Kidney epithelial cell (primary cell): ENCODE measurements at places on chromosomes 7 and 10.

DNA sequence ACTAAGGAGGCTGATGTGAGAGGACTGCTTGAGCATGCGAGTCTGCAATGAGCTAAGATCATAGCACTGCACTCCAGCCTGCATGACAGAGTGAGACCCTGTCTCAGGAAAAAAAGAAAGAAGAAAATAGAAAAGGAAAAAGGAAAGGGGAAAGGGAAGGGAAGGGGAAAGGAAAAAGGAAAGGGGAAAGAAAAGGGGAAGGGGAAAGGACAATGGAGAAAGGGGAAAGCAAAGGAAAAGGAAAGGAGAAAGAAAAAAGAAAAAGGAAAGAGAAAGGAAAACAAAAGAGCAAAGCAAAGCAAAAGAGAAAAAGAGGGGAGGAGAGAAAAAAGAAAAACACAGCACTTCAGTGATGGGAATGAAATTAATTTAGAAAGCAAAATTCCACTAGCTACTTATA lies 179.3 kb downstream of the SRPK2 start:
- DNase-seq: no peak

DNA sequence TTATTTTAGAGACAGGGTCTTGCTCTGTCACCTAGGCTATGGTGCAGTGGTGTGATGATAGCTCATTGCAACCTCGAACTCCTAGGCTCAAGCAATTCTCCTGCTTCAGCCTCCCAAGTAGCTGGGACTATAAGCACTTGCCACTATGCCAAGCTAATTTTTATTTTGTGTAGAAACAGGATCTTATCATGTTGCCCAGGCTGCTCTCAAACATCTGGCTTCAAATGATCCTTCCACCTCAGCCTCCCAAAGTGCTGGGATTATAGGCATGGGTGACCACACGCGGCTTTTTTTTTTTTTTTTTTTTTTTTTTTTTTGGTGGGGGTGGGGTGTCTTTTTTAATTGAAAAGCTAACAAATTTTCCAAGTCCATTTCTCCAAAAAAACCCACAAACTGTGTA lies 18.4 kb downstream of the HPS6 start:
- DNase-seq: no peak

DNA sequence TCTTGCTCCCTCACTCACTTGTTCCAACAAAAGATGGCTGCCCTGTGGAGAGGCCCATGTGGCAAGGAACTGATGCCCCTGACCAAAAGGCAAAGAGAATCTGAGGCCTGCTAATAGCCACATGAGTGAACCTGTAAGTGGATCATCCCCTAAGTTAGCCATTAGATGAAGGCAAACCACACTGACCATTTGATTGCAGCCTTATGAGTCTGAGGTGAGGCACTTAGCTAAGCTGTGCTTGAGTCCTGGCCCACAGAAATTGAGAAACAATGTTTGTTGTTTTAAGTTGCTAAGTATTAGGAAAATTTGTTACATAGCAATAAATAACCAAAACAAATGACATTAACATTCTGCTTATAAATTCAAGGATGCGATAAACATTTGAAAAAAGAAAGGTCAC lies 100.1 kb upstream of the BET1 start:
- no peak for DNase-seq

GRCh38 chr7:135575296-135575695 lies 17.6 kb downstream of the NUP205 start:
- DNase-seq: no peak

DNA sequence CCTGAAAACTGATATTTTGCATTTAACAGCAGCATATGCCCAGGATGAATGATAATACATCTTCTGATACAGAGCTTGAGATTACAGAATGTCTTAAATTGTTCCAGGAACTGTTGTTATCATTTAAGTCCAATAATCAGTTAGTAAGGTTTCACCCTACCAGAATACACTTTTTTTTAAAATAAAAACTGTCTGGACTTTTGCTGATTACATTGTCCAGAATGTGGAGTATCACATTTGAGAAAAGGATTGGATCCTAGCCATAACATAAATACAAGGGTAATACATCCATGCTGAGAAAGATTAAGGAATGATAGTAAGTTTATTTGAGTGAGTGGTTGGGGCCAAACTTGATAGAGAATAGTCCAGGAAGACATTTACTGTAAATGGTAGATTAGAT lies 71.0 kb downstream of the SEPTIN7 start:
- DNase-seq: no peak

- no peak for DNase-seq
These were observed 13.2 kb upstream of the ITPRID1 start for GRCh38 chr7:31500656-31501055.

- DNase-seq: no peak
These were observed 35.6 kb downstream of the VIPR2 start for GRCh38 chr7:159108941-159109652.

DNA sequence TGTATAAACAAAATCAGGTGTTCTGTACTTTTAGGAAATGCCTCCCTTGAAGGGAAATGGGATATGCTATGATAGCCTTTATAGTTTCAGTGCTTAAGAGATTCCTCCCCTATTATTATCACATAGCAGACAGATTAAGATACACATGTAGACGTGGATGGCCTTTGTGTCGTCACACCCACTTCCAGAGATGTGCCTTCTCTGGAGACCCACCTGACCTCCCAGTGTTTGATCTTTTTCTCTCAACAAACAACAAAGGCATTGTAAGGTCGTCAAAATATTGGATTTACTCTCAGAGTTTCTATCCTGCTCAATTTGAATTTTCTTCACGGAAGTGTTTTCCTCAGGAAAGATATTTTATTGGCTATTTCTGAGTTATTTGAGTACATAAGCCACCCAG lies 25.7 kb upstream of the C1GALT1 start:
- no peak for DNase-seq

- no peak for DNase-seq
These were observed 14.9 kb downstream of the HOXA1 start for GRCh38 chr7:27080844-27081436.

DNA sequence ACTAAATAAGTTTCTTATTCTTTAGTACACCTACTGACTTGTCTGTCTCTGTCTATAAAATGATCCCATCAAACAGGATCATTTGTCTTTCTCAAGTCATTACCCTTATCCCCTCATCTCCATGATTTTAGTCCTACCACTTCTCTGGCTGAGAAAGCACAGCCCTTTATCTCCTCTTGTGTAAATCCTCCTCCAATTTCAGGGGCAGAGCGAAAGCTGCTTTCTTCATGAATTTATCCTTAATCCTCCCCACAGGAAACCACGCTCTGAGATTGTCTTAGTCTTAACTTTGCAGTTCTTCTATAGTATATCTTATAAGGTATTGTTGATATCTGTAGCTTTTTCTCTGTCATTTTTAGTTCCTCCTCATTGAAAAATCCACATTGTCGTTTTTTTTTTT lies 239.7 kb upstream of the PLXDC2 start:
- no peak for DNase-seq

GRCh38 chr7:110129159-110129558 lies 961.8 kb upstream of the LRRN3 start:
- DNase-seq: no peak

- no peak for DNase-seq
These were observed 222.4 kb upstream of the LRGUK start for GRCh38 chr7:133904776-133905175.

DNA sequence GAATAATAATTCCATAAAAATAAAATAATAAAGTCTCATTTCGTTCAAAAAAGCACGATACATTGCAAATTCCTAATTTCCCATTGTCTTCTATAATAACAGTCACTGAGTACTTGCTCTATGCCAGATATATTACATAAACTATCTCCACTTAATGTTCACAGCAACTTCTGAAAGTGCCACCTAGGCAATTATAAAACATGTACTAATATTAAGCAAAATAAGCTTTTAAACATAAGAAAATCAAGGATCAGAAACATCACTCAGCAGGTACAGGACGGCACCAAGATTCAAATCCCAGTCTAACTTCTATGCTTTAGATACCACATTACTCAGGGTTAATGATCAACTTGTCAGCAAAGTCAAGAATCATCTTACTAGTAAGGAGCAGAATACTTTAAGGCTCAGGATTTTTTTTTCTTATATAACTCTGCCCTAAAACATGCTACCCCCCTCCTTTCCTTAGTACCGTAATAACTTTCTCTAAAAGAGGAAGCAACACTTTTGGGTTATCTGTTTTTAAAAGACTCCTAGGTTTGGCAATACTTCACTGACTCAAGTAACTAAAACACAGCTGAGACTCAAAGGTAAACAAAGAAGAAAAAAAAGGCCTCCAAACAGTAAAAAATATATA lies 51.3 kb downstream of the USP6NL start:
- DNase-seq: no peak

DNA sequence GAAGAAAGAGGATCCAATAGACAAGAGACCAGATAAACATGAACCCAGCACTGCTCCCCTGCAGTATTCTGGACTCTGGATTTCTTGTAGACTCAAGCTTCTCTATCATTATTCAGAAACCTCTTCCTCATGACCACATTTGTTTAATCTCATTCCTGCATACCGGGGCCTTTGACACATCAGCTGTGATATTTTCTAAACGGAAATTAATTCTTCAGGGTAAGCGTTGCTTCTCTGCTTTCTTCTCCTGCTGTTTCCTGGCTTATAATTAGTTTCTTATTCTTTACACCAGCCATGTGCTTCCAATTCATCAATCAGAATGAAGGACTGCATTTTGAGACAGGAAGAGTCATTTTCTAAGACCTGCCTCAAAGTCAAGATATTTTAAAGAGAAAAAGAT lies 54.2 kb upstream of the TARP start:
- no peak for DNase-seq

DNA sequence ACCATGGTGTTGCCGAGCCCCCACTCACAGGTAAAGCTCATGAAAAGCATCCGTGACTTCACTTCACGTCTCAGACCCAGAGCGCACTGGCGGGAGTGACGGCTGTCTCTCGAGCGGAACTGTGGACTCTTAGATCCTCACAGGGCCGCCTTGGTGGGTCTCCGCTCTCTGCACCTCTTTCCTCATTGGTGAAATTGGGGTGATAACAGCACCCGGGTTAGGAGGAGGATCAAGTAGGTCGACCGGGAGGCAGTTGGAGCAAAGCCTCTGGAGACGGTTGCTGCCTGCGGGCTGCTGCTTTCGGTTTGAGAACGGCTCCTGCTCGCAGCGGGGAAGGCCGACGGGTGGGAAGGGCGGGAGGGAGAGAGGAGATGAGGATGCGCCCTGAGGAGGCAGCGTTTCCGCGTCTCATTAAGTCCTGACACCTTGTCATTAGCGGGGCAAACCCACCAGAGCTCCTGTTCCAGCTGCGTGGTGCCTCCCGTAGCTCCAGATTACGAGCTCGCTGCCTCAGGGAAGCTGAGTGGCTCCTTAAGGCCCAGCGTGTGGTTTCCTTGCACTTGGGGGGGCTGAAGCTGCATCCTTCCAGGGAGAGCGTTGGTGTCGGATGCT lies 51.9 kb upstream of the CFAP46 start:
- no peak for DNase-seq

GRCh38 chr10:112649006-112649821 lies 202.2 kb downstream of the VTI1A start:
- DNase-seq: no peak

DNA sequence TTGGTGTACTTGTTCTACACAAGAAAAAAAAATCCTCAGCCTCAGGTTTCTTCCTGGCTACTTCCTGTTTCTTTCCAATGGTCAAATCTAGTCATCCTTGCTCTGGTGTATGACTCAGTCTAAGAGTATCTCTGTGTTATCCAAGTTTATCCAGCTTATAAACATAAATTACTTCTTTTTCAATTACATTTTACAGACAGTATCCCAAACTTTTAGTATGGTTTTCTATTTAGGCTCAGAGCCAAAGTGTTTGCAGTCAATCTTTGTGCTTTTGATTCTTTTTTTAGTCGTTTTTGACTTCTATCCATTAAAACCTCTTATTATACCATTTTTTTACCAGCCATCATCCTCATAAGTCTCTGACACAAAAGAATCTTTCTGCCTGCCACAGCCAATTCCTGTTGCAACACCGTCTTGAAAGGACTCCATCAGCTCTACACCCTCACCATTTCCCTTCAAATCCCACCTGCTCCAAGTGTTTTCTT lies 294.6 kb downstream of the PTEN start:
- peak; percentile 85 for DNase-seq

- DNase-seq: no peak
These were observed 17.9 kb downstream of the FGL2 start for GRCh38 chr7:77181734-77182133.

- DNase-seq: no peak
These were observed 99.6 kb upstream of the KMT2E start for GRCh38 chr7:104914421-104914820.

- DNase-seq: no peak
These were observed 104.7 kb downstream of the GPR85 start for GRCh38 chr7:112981966-112982365.

DNA sequence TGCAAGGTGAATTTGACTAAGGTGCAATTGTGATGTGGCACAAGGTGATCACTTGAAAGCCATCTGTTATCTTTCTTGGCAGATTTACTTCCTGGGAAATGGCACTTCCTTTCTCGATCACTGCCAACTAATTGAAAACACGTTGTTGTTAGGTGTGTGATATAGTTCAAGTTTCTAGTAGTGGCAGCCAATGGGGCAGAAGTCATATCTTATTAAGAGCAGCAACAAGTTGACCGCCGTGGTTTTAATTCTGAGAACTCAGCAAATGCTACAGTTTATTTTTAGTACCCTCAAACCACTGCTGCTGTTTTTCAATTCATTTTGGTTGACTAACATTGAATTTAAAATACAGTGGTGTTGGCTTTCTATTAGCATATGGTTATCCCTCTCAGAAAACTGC lies 1.6 kb downstream of the CHN2 start:
- DNase-seq: no peak

DNA sequence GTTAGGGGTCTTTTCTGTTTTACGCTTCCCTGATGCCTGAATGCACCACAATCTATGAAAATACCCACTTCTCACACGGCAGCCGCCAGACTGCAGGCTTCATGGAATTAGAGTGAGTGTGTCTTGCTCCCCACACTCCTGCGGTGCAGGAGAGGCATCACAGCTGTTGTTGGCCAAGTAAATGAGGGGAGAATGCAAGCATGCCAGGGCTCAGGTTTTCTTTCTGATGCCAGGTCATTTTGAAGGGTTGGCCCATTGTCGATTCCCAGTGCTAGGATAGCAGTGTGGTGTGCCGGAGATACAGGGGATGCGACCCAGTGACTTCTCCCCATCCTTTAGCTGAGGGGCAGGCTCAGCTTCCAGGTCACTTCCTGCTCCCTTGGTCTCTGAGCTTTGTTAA lies 16.3 kb downstream of the CXCL12 start:
- no peak for DNase-seq

- no peak for DNase-seq
These were observed 21.8 kb upstream of the TECTB start for GRCh38 chr10:112261281-112261822.

DNA sequence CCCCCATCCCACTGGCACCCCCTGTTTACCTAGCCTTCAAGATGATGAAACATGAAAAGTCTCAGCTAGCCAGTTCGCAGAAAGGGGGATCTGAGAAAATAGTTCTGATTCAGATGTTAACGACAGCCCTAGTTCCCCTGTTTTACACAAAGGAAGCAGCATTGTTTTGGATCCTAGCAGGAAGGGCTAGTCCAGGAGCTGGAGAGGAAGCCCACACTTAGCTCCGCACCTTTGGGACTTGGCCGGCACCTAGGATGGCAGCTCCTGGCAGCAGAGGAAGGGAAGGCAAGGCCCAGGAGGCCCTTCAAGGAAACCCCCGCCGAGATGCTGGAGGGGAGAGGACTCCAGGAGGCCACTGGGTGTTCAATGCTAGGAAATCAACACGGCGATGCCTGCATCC lies 29.0 kb upstream of the MGMT start:
- no peak for DNase-seq

GRCh38 chr10:33461295-33461640 lies 126.8 kb upstream of the NRP1 start:
- DNase-seq: no peak
